Small intestine (tissue), 16 donors: ENCODE measurements at places on chromosomes 2 and 18. TPM values are rescaled to one million over a fixed set of nuclear protein-coding genes. Genes with fewer than 3 reads are reported as not detected.

DNA sequence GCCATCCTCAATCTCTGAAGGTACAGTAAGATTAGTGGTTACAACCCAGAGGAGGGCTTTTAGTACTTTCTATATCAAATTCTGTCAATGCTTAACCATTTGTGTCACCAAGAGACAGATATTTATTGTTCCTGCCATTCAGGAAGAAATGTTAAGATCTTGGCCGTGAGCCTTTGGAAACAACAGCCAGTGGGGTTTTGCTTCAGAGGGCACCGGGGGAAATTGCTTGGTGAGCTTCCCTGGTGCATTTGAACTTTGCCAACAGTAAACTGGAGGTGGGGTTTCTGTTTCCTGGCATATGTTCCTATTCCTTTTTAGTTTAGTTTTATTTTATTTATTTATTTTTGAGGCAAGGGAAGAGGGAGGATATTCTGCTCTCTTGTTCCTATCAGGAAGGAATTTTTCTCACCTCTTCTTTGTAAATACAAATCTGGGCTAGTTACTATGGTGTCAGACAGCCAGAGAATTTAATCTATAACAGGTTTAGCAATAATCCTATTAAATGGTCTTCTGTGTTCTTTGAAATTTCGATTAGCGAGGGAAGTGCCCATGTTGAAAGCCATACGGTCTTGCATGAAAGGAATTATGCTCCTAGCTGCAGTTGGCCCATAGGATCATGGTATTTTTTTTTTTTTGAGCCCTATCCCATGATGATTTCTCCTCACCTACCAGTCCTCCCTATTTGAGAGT lies 95.7 kb downstream of the MAIP1 start:
- H3K36me3 ChIP-seq, result no peaks in the 10 kb centered on the region
- no peaks in the 10 kb centered on the region for H3K27me3 ChIP-seq
- peak; percentile 57 for DNase-seq
- peak overlapping the region; percentile 29 for H3K27ac ChIP-seq

Gene TRIM54
- 1.3 TPM for polyA plus RNA-seq

Gene AQP4
- polyA plus RNA-seq, result 0.27 TPM

Gene PRSS56
- not detected for polyA plus RNA-seq
